ENCODE measurements at places on chromosomes 6 and 20.

DNA sequence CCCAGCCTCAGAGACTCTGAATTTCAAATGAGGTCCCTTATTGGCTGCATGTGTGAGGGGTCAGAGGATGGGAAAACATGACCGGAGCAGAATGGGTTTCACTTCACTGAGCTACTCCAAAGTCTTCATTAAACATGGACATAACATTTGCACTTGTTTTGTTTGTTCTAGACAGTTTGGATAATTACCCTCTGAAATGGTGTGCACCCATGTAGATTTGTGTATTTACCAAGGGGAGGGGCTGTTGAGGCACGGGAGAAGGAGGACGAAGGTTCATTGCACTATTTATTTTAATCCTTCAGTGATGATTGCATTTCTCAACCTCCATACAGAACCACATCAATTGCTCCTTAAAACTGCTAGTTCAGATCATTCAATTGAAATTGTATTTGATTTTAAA is 364.2 kb downstream of the TFAP2B start:
- DNase-seq: no peak

GRCh38 chr6:39929733-39930461 is 4.4 kb downstream of the MOCS1 start:
- no peak for DNase-seq

DNA sequence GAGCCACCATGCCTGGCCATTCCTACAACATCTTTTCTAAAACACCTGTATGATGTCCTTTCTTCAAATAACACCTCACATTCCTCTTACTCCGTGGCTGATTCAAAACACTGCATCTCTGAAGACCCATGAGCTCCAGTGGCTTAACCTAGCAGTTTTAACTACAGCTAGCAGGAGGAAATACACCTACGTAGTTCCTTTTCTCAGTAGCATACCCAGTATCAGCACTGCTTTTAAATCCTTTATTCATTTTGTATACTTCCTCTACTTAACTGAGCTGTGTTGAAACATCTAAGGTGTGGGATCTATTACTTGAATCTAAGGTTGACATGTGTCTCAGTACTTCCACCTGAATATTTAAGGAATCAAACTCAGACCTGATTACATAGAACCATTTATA is 113.6 kb upstream of the CCDC28A start:
- DNase-seq: no peak

- no peak for DNase-seq
These were observed 15.6 kb upstream of the SUMO4 start for GRCh38 chr6:149384464-149384863.

- no peak for DNase-seq
These were observed 59.1 kb upstream of the NEDD9 start for GRCh38 chr6:11291582-11291981.

DNA sequence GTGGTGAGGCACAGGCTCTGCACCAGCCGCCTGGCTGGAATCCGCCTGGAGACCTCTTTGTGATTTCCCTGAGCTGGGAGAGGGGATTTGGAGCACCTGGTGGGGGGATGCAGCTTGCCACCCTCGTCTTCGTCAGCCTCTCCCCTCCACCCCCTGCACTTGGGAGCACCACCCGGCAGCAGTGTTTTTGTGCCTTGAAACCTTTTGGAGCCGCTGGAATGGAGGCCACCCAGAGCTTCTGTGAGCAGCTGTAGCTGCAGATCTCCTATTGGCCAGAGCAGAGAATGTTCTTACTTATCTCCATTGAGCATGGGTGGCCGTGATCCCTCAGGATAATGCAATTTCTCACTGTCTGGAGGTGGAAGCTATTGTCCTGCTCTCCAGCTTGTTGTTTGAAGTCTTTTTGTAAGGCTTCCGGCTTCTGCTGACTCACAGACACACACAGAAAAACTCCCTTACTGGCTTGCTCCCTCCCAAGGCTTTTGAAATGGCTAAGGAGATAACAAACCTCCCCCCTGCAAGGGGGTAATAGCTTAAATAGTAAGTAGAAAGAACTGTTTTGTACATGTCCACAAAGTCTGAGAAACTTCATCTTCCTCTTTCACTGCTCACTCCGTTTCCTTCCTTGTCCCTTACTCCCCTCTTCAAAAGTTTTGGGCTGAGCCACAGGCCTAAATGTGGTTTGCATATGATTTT is 271.2 kb downstream of the PRL start:
- peak; percentile 57 for DNase-seq

DNA sequence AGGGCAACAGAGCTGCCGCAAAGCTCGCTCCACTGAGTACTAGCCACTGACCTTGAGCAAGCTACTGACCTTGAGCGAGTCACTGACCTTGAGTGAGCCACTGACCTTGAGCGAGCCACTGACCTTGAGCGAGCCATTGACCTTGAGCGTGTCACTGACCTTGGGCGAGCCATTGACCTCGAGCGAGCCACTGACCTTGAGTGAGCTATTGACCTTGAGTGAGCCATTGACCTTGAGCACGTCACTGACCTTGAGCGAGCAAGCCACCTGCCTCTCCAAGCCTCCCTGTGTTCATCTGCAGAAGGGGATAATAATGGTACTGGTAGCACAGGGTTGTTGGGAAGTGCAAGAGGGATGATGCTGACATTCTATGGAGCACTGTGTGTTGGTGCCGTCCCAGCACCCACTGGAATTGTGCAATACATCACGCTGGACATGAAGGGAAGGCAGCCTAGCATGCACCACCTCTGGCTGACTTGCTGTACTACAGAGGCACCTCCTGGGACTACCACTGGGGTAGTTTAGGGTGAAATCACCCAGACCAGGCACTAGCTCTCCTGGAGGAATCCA is 60.2 kb downstream of the CTCFL start:
- no peak for DNase-seq
